ENCODE measurements at places on chromosomes 5 and 9.

DNA sequence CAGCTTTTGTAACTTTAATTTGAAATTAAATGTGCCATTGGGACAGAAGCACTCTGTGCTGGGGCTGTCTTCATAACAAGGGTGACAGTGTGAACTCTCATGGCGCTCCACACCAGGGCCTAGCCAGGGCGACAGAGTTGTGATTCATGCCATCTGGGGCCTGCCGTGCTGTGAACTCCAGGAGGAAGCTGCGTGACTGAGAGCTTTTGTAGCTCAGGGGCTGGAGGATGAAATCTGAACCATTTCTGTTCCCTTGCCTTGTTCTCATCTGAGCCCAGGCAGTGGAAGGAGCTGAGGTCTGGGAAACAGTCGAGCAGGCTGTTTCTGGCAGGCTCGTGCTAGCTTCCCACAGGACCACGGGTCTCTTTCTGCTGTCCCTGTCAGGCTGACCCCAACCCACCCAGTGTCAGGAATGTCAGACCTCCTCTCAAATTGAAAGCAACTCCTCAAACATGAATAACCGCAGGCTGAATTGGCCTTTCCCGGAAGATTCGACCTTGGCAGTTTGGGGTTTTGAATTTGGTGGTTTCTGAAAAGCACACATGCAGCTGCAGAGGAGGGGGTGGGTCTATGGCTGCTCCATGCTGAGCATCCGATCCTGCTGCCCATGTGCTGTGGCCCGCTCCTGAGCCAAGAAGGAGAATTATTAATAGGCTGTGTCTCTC is 69.2 kb upstream of the RPS23 start:
- DNase-seq: peak; percentile 70

GRCh38 chr9:136728548-136729123 is 14.1 kb downstream of the LCN10 start:
- DNase-seq: peak; percentile 80

DNA sequence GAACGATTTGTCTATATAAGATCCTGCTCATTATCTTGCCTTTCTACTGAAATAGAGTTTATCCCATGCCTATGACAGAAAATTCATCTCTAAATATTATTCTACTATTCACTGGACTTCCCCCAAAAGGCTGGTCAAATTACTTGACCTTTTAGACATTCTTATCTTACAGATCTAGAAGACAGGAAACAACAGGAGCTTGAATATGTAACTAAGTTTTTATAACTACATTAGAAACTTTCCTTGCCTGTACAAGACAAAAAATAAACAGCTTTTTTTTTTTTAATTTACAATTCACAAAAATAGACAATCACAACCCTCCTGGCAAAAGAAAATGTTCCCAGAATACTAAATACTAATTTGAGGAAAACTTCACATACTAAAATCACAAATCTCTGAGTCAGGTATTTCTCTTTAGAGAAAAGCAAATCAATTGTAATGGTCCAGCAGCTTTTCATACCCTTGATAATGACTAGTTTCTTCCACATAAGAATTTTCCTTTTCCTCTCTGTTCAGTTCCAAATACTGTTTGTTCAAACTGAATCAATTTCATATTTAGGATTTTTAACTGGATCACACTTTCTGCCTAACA is 68.6 kb downstream of the MLLT3 start:
- no peak for DNase-seq

DNA sequence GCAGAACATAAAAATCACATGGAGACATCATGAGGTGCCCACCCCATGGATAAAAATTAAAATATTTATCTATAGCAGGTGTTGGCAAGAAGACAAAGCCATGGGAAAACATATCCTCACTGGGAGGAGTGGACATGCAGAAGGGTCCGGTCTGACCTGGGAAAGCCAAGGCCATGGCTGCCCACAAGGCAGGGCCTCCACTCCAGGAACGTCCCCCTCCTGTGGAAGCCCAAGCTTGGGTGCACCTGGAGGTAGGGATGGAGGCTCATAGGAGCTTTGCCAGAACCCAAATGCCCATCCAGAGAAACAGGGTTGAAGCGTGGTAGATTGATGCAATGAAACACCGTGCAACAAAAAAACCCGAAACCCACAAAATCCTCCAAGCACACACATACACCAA is 81.4 kb upstream of the COL5A1 start:
- DNase-seq: no peak

DNA sequence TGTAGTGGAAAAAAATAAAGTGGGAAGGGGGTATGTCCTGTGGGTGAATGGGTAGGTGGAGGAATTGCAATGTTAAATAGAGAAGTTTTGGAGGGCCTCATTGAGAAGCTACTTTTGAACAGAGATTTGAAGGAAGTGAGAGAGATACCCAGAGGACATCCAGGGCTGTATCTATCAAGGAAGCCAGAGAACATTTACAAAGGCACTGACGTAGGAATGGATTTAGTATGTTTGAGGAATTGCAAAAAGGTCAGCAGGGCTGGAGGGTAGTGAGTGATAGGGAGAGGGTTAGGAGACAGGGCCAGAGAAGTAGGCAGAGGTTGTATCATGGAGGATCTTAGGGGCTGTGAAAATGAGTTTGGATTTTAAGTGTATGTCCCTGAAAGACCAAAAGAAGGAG is 13.9 kb downstream of the PTTG1 start:
- no peak for DNase-seq

DNA sequence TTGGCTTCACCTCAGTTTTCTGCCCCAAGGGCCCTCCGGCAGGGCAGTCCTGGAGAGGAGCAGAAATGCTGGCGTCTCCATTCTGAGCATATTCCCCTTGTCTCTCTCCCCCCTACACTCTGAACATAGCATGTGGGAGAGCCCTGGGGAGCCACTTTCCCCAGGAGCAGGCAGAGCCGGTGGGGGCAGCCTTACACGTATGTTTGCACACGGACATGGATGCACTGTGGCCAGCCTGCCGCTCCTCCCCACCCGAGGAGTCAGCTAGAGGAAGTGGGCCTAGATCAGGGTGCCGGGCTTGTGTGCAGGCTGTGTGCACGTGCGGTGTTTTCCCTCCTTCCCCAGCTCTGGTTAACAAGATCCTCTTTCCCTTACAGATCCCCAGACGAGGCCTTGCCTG is 25.4 kb upstream of the POMT1 start:
- no peak for DNase-seq

DNA sequence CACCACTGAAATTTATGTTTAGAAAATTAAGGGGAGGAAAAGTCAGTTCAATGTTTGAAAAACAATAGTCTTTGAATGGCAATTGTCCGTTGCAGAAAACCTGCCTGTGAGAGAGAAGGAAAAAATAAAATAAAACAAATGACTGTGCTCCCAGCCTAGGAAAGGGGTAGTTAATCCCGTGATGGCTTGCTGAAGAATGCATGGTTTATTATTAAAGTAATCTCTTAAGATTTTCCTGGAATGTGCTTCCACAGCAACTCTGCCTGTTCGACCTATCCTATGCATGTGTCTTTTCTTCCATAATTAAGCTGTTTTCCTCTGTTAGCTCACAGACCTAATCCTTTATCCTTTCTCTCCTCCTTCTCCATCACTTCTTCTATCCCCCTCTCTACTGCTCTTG is 2.4 kb upstream of the DAB2 start:
- peak; percentile 71 for DNase-seq

DNA sequence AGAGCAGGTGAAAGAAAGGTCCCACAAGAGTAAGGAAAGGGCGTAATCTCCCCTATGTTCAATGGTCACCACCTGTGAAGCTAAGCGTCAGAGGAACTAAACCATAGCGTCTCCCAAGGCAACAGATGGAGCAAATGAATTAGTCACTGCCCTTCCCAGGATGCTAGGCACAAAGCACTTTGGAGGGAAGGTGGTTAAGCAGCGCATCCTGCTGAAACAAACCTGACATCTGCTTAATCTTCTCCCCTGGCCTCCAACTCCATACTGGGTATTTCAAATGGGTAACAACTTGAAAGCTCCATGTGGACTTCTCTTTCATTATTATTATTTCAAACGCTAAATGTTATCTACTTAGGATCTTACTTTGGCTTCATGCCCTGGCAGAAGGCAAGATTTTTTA is 227.3 kb downstream of the MLLT3 start:
- DNase-seq: no peak

GRCh38 chr9:37413311-37413710 is 9.2 kb upstream of the GRHPR start:
- DNase-seq: no peak

DNA sequence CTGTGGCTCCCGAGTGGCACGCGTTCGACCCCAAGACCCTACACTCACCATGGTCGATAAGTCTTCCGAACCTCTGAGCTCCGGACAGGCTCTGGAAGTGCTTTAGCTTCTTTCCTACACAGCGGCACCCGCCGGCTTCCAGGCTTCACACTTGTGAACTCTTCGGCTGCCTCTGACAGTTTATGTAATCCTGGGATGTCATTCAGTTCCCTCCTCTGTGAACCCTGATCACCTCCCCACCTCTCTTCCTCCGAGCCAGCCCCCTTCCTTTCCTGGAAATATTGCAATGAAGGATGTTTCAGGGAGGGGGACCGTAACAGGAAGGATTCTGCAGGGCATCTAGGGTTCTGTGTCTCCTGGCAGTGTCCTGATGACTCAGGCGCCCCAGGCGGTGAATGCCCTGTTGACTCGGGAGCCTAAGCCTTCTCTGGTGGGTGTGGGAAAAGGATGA is at the start of gene CD14:
Gene CD14, minus strand, starts transcription at position 155 of the 451 bp plus-strand sequence. Its CDS starts 104 bp downstream, at position 51.
- DNase-seq: peak; percentile 48

DNA sequence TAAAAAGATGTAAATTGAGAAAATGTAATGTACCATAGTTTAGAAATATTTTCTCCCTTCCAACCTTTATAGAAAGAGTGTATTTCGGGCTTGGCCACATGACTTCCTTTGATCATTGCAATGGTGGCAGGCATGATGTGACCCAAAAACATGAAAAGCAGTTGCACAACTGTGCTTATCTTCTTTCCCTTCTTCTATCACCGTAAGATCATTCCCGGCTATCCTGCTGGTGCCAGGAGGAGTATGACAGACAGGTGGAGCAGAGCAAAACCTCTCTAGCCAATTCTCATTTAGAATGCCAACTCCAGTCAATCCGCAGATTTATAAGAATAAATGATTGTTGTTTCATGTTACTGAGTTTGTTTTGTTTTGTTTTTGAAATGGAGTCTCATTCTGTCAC is 10.6 kb upstream of the TESK1 start:
- DNase-seq: no peak

- no peak for DNase-seq
These were observed 221.2 kb downstream of the MEF2C start for GRCh38 chr5:88661806-88662207.

- no peak for DNase-seq
These were observed 12.6 kb downstream of the FOXD1 start for GRCh38 chr5:73435759-73436534.

DNA sequence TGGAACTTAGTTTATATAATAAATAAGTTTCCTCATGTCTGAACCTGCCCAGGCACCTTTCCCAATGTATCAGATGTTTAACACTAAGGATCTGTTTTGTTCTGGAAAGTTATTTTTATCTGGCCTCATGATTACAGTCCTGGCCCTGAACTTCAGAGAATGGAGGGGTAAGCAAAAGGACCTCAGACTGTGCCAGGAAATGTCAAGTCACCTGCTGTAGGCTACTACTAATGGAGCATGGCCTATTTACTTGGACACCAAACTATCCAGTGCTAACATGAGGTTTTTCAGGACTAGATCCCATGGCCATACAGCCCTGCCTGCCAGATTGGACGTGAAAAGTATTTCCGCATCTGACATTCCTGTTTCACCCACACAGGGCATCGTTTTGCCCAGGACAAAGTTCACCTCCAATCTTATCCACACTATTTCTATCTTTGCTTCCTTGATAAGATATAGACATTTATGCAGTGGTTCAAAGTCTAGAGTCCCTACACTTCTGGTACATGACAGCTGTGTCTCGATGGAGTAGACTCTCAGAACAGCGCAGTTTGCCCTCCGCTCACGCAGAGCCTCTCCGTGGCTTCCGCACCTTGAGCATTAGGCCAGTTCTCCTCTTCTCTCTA is at the start of gene BTNL8:
Gene BTNL8, plus strand, starts transcription at position 539 of the 626 bp plus-strand sequence. CDS start 152 bp downstream, outside the sequence.
- no peak for DNase-seq

- DNase-seq: no peak
These were observed 156.9 kb upstream of the FST start for GRCh38 chr5:53323511-53323910.

DNA sequence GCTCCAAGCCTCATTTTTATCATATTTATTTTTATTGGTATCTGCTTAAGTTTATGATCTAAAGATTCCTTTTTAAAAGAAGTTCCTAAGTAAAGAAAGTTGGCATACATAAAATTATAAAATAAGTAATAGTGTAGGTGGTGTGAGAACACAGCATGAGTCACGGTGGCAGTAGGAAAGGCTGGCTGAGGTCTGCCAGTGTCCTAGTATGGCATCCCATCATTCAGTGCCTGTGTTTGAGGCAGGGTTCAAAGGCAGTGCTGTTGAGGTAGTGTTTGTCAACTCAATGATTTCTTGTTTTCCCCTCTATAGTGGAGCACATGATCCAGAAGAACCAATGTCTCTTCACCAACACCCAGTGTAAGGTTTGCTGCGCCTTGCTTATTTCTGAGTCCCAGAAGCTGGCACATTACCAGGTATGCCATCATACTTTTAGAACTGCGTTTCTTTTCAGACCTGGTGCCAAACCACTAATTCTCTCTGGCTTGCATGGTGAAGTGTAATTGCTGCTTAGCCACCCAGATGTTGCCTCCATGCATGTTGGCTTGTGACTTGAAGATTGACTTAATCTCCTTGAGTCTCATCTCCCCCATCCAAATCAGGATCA is 18.4 kb downstream of the ZNF346 start:
- DNase-seq: peak; percentile 61

DNA sequence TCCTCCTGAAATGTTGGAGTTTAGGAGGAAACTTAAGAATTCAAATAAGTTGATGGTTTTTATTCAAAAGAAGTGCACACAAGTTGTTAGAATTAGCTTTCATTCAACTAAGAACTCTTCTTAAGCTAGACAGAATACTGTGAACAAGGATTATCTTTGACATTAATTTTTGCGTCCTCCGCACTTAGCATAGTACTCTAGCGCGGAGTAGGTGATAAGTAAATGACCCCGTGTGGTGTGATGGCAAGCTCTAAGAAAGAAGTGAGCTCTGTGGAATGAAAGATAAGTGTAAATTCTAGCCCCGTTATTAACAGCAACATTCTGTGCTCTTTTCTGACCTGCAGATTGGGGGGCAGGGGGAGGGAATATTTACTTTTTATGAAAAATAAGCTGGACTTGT is 1.0 kb downstream of the BRIX1 start:
- no peak for DNase-seq

GRCh38 chr5:57889558-57889957 is 406.9 kb upstream of the ACTBL2 start:
- peak; percentile 70 for DNase-seq

DNA sequence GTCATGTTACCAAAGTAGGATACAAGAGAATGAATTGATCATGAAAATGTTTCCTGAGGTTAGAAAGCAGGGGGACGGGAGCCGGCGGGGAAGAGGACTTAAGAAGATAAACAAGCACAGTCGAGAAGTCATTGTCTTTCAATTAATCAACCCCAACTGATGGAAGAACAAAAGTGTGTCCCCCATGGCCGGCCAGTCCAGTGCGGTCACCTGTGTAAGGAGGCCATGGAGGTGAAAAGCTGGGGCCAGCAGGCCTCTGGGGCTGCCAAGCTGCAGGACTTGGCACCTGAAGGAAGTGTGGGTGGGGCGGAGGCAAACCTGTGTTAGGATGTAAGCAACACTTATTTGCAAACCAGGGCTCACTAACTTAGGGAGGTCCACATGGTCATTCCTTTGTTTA is 223.3 kb upstream of the TBCA start:
- DNase-seq: no peak
